ENCODE measurements at places on chromosomes 16 and 17. TPM values are rescaled to one million over a fixed set of nuclear protein-coding genes. Genes with fewer than 3 reads are reported as not detected.

The CDH11 gene
- total RNA-seq, result 176 TPM

The UMOD gene
- total RNA-seq, result not detected

GRCh38 chr17:33125552-33125950 is 133.9 kb downstream of the SPACA3 start:
- no peaks in the 10 kb centered on the region for H3K27me3 ChIP-seq
- H3K36me3 ChIP-seq, result no peaks in the 10 kb centered on the region
- no peak overlapping the region for H3K27ac ChIP-seq
- DNase-seq, result no peak

DNA sequence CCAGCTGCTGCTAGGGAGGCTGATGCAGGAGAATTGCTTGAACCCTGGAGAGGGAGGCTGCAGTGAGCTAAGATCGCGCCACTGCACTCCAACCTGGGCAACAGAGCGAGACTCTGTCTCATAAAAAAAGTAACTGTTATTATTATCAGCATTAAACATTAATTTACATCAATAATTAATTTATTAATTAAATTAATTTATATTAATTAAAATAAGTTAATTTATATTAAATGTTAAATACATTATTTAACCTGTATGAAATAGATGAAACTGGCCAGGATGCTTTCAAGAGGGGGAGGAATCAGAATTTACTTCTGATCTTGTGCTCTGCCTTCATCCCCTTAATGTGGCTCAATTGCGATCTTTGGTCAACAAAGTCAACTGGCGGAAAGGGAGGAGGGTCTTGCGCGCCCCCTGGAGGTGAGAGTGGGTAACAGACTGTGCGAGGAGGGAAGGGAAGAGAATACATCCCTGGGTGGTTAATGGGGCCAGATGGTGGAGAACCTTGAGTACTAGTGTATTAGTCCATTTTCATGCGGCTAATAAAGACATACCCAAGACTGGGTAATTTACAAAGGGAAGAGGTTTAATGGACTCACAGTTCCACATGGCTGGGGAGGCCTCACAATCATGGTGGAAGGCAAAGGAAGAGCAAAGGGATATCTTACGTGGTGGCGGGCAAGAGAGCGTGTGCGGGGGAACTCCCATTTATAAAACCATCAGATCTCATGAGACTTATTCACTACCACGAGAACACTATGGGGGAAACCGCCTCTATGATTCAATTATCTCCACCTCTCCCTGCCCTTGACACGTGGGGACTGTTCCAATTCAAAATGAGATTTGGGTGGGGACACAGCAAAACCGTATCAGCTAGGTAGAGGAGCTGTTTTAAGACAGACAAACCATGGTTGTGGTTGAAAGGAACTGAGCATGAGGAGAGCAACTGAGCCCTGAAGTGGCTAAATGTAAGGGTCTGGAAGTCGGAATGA is 15.7 kb upstream of the CPPED1 start:
- H3K4me1 ChIP-seq, result peaks cover 6% of the 10 kb centered on the region
- no peak overlapping the region for H3K27ac ChIP-seq
- peak; percentile 87 for DNase-seq
- no peaks in the 10 kb centered on the region for H3K36me3 ChIP-seq

GRCh38 chr17:17937201-17937853 is 34.9 kb downstream of the TOM1L2 start:
- H3K4me1 ChIP-seq, result peaks cover 50% of the 10 kb centered on the region
- H3K36me3 ChIP-seq, result no peaks in the 10 kb centered on the region
- no peak overlapping the region for H3K27ac ChIP-seq
- H3K4me3 ChIP-seq, result no peak overlapping the region

- H3K27ac ChIP-seq, result no peak overlapping the region
- no peaks in the 10 kb centered on the region for H3K27me3 ChIP-seq
- H3K4me1 ChIP-seq, result peaks cover 16% of the 10 kb centered on the region
- no peak overlapping the region for H3K4me3 ChIP-seq
These were observed 77.9 kb upstream of the TANC2 start for GRCh38 chr17:62888148-62888547.

DNA sequence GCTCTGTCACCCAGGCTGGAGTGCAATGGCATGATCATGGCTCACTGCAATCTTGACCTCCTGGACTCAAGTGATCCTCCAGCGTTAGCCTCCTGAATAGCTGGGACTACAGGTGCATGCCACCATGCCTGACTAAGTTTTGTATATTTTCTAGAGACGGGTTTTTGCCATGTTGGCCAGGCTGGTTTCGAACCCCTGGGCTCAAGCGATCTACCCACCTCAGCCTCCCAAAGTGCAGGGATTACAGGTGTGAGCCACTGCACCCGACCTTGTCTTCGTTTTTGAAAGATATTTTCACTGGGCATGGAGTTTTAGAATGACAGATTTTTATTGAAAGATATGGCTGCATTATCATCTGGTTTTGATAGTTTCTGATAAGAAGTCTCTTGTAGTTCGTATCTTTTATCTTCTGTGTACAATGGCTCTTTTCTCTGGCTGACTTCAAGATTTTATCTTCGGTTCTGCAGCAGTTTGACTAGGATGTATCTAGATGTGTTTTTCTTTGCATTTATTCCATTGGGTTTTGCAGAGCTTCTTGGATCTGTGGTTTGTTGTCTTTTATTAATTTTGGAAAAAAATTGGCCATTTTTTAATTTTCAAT is 14.6 kb downstream of the ADGRG5 start:
- H3K36me3 ChIP-seq, result no peaks in the 10 kb centered on the region
- DNase-seq, result no peak
- H3K4me3 ChIP-seq, result no peak overlapping the region
- H3K4me1 ChIP-seq, result no peaks in the 10 kb centered on the region
- H3K27me3 ChIP-seq, result no peaks in the 10 kb centered on the region

GRCh38 chr17:13367154-13367553 is 234.6 kb downstream of the HS3ST3A1 start:
- no peaks in the 10 kb centered on the region for H3K27me3 ChIP-seq
- no peak for DNase-seq
- no peaks in the 10 kb centered on the region for H3K4me1 ChIP-seq
- H3K27ac ChIP-seq, result no peak overlapping the region
- no peak overlapping the region for H3K4me3 ChIP-seq

DNA sequence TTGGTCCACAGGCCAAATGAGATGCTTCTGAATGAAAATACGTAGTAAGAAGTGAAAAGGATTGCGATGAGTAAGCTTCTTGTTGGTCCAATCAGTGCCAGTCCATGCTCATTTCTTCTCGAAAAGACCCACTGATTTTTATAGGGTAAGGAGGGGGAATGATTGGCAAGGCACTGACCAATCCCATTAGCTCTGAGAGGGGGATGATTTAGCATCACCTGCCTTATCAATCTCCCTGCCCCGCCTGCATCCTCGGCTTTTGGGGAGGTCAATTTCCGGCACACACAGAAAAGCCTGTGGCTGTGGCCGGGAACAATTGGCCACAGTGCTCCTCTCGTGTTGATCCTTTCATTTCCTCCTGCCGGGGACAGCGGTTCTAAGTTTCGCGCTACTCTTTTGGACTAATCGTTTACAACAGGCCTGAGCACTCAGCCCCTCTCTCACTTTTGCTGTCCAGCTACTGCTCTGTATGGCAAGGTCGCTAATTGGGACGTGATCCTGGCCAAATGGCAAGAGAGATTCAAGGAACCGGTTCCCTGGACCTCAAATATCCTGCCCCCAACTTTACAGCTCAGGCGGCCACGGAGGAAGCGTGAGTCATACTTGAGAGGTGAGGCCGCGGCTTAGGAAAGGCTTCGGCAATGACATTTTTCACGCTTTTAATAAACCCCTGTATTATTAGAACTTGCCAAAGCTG is 43.1 kb downstream of the TBX4 start:
- H3K4me1 ChIP-seq, result no peaks in the 10 kb centered on the region
- H3K27me3 ChIP-seq, result no peaks in the 10 kb centered on the region
- DNase-seq, result no peak

GRCh38 chr17:15262291-15263205 is 2.6 kb downstream of the PMP22 start:
- H3K4me3 ChIP-seq, result peak overlapping the region; percentile 62
- DNase-seq, result peak; percentile 87
- peak overlapping the region; percentile 90 for H3K27ac ChIP-seq
- no peaks in the 10 kb centered on the region for H3K27me3 ChIP-seq
- H3K36me3 ChIP-seq, result peaks cover 21% of the 10 kb centered on the region
- peaks cover 25% of the 10 kb centered on the region for H3K4me1 ChIP-seq

DNA sequence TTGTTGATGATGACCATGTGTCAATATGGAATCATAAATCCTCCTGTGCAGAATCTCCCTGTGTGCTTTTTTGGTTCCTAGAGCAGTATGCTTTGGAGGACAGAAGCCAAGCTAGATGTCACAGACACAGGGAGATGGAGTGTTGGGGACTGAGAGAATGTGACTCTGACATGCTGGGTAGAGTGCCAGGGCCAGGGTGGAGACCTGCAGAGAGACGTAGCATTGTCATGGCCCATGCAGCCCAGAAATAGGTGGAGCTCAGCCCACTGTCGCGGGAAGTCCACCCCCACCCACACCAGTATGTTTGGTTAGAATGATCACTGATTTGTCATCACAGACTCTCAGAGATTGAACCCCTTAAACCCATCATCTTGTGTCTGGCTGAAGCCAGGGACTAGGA is 39.2 kb upstream of the ADCY7 start:
- no peak overlapping the region for H3K4me3 ChIP-seq
- H3K36me3 ChIP-seq, result peaks cover 55% of the 10 kb centered on the region
- no peaks in the 10 kb centered on the region for H3K27me3 ChIP-seq
- no peak overlapping the region for H3K27ac ChIP-seq

- H3K27me3 ChIP-seq, result no peaks in the 10 kb centered on the region
- H3K4me3 ChIP-seq, result no peak overlapping the region
- DNase-seq, result no peak
- no peaks in the 10 kb centered on the region for H3K36me3 ChIP-seq
These were observed 70.4 kb downstream of the USP32 start for GRCh38 chr17:60321336-60322055.

DNA sequence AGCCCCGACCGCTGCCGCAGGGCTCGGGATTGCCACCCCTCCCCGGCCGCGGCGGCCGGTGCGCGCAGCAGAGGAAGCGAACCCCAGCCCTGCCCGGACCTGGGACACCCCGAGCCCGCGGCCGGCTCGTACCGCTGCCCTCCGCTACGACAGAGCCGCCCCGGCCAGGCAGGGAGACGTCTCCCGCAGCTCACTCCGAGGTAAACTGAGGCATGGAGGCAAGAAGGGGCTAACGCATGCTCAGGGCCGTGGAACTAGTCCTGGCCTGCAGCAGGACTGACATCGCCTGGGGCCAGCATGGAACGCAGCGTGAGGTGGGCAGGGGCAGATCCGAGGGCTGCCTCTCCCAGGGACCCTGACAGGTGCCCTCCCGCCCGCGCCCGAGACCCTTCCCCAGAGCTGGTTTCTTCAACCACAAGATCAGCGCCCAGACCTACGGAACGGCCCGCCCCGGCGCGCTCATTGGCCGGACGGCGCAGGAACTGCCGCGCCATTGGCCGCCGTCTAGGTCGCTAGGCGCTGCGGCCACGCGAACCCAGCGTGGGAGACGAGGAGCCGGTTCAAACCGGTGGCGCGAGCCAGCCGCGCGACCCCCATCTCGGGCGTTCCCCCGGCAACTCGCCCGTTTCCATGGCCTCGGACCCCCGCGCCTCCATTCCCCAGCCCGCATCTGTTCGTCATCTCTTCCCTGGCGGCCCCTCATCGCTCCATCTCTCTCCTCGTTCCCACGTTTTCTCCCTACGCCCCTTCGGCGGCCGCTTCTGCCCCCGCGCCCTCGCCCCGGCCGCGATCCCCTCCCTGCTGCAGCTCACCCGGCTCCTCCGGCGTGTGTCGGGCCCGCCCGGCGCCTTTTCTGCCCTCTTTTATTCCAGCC is at the start of gene SLC43A2:
Gene SLC43A2 (minus strand): TSS at position 853 of the 874 bp plus-strand sequence. CDS start 960 bp downstream, outside the sequence.
- peaks cover 9% of the 10 kb centered on the region for H3K36me3 ChIP-seq
- H3K27ac ChIP-seq, result peak within 1 kb of the TSS; percentile 92
- peak; percentile 94 for DNase-seq
- peaks cover 40% of the 10 kb centered on the region for H3K4me1 ChIP-seq
- H3K27me3 ChIP-seq, result no peaks in the 10 kb centered on the region
- H3K4me3 ChIP-seq, result peak within 1 kb of the TSS; percentile 81

- no peak overlapping the region for H3K4me3 ChIP-seq
- H3K27me3 ChIP-seq, result no peaks in the 10 kb centered on the region
- peaks cover 30% of the 10 kb centered on the region for H3K36me3 ChIP-seq
- no peak for DNase-seq
- H3K27ac ChIP-seq, result peak overlapping the region; percentile 8
- peaks cover 8% of the 10 kb centered on the region for H3K4me1 ChIP-seq
These were observed 7.9 kb downstream of the FNDC8 start for GRCh38 chr17:35129154-35129972.
